ENCODE measurements at places on chromosomes 6 and 20. TPM values are rescaled to one million over a fixed set of nuclear protein-coding genes. Genes with fewer than 3 reads are reported as not detected.

DNA sequence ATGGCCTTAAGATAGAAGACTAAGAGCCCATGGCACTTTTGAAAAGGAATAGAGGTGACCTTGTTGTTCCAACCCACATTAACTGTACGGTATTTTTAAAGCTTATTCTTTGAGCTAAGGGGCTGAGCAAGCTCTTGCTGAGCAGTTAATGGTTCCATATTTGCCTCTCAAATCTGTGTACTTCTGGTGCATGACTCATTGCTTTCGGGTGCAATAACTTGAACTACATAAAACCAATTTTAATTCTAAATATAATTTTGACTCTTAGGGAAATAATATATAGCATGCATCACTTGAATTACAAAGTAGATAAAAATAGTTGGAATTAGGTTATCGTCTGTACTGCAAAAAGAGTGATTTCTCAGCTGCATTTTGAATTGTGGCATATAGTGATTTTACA lies 348.1 kb upstream of the CITED2 start:
- DNase-seq = no peak

DUSP15 gene
- total RNA-seq = 0.42 TPM

GRCh38 chr6:116783852-116784251 lies 18.3 kb upstream of the FAM162B start:
- no peak for DNase-seq

SIRPD gene
- not detected for total RNA-seq

NR2E1 gene
- not detected for total RNA-seq

GRCh38 chr6:79571030-79571367 lies 33.8 kb upstream of the LCA5 start:
- no peak for DNase-seq

PPP1R3G gene
- 0.33 TPM for total RNA-seq

DNA sequence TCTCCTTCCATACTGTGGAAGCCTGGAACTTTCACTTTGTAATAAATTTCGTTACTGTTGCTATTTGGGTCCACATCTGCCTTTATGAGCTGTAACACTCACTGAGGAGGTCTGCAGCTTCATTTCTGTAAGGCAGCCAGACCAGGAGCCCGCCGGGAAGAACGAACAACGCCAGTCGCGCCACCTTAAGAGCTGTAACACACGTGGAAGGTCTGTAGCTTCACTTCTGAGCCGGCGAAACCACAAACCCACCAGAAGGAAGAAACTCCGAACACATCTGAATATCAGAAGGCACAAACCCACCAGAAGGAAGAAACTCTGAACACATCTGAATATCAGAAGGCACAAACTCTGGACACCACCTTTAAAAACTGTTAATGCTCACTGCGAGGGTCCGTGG lies 589.9 kb upstream of the SLC35B3 start:
- DNase-seq = no peak

- no peak for DNase-seq
Observed at GRCh38 chr20:16446991-16447390, 126.3 kb downstream of the KIF16B start.

DNA sequence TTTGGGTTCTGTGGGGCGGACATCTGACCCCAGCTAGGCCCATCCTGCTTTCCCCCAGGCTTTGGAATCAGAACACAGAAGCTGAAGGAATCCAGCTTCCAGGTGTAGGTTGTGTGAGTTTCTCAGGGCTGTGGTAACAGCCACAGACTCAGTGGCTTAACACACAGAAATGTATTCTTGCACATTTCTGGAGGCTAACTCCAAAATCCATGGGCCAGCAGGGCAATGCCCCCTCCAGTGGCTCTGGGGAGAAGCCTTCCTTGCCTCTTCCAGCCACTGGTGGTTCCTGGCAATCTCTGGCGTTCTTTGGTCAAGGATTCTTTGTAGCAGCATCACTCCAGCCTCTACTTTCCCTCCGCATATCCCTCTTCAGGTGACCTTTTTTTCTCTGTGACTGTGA lies 1.3 kb upstream of the EMILIN3 start:
- no peak for DNase-seq

DNA sequence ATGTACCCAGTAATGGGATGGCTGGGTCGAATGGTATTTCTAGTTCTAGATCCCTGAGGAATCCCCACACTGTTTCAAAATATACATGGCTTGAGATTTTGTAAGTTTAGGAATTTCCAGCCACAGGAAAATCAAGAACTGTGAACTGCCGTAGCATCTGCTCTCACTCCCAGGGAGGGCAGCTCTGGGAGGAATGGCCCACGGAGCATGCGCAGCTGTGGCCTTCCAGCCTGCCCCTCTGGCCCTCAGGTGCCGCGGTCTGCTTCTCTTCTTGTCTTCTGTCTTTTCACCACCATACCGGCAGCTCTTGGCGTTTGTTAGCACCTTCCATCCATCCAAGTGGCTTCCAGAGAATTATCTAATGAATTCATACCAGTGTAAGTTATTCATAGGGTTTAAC lies 19.9 kb upstream of the EXOC2 start:
- no peak for DNase-seq

GRCh38 chr6:28996844-28997510 lies 8.1 kb downstream of the ZNF311 start:
- DNase-seq = no peak

C20orf141 gene
- total RNA-seq = not detected

DNA sequence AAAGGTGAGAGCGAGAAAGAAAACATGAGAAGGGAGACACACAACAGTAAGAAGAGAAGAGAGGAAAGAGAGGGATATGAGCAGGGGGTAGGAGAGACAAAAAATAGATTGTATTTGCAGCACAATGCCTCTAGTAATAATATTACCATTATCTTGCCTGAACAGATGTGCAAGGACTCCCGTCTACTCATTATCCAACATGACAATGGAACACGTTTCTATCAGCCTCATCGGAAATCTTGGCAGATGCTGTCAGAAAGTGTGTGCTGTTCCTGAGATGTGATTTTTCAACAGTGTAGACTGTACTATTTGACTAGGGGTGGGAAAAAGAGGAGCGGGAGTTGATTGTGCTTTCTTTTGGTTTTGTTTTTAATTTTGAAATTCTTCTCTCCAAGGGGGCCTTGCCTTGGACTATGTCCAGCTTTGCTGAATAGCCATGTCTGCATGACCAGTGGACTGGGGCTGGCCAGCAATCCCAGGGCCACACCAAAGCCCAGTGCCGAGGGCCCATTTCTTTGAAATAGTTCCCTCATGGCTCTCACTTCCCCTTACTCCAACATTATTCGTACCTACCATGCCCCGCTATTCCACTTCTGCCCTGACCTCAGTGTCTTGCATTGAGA lies 11.3 kb upstream of the TRAM2 start:
- no peak for DNase-seq

XKR7 gene
- 0.05 TPM for total RNA-seq

- no peak for DNase-seq
Observed at GRCh38 chr6:139778106-139778505, 403.7 kb upstream of the CITED2 start.

DNA sequence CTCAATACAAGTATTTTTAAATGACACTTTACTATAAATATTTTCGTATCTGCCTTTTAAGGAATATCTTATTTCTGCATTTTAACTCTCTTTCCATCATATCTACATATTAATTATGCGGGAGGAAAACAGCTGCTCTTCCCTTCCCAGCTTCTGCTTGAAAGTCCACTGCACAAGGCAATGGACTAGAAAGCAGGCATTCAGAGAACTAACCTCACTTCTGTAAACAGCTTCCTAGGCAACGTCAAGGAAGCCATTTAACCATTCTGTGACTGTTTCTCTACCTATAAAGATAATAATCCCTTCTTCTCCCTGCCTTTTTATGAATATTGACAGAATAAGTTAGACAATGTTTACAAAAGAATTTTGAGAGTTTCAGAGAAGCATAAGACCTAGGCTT lies 319.4 kb downstream of the BTBD9 start:
- no peak for DNase-seq

BHLHE23 gene
- not detected for total RNA-seq

BMP7 gene
- total RNA-seq = not detected

DNA sequence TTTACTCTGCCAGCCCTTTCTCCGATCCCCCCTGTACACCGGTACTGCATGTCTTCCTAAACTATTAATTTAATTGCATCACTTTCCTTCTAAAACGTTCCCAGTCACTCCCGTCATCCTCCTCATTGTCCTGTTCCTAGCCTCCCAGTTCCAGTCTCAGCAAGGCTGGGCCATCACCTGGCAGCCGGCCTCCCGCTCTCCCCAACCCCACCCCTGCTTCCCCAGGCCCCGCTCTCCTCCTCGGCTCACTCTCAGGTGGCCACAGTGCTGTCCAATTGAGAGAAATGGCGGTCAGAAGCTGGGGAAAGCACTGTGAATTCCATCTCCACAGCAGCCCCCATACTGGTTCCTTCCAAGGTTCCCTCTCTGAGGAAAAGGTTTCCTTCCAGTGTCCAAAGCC lies 8.9 kb downstream of the PDE10A start:
- DNase-seq = no peak

GRCh38 chr6:112253841-112254816 lies at the start of gene LAMA4:
TSS of gene LAMA4 (minus strand) at chr6:112254567. CDS start at chr6:112254150, 417 bp downstream.
- DNase-seq = peak; percentile 45

OR2H1 gene
- not detected for total RNA-seq

DNA sequence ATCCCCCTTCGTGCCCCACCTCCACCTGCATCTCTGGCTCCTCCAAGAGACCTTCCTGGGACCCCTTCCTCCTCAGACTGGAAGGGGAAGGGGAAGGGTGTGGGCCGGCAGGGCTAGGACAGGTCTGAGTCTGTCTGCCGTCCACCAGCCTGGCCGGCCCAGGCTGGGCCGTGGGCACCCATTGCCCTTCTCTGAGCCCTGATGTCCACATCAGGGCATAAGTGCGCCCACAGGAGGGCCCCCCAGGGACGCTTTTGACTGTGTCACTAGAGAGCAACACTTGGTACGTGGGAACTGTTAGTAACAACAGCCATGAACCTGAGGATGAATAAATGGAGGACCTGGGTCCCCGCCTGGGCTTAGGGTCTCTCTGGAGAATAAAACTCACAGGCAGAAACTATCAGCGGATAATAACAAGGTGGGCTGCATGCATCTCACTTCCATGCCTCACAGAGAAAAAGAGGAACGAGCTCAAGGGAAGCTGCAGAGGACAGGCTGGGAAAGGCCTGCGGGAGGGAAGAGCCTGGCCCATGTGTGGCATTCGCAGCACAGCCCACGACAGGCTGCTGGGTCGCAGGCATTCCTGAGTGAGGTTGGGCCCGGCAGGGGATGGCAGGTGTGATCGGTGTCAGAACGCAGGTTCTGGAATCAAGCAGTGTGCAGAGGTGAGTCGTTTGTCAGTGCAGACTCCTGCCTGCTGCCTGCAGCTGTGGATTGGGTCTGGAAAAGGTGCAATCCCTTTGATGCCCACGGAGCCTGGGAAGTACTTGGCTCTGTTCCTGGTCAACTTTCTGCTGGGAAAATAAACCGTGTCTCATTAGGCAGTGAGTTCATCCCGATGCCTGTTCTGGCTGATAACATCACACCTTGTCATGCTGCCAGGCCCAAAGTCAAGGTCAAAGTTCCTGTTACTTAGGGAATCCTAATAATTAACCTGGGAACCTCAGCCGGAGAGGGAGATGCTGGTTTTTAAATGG lies 60.9 kb downstream of the BCAS4 start:
- DNase-seq = peak; percentile 72

- DNase-seq = no peak
Observed at GRCh38 chr20:4159765-4160490, 144.6 kb upstream of the RNF24 start.

- peak; percentile 49 for DNase-seq
Observed at GRCh38 chr20:3786126-3786484, 435 bp downstream of the CENPB start.

GRCh38 chr20:31560094-31560745 lies 44.9 kb upstream of the ID1 start:
- DNase-seq = peak; percentile 83

HFE gene
- 12.7 TPM for total RNA-seq

DNA sequence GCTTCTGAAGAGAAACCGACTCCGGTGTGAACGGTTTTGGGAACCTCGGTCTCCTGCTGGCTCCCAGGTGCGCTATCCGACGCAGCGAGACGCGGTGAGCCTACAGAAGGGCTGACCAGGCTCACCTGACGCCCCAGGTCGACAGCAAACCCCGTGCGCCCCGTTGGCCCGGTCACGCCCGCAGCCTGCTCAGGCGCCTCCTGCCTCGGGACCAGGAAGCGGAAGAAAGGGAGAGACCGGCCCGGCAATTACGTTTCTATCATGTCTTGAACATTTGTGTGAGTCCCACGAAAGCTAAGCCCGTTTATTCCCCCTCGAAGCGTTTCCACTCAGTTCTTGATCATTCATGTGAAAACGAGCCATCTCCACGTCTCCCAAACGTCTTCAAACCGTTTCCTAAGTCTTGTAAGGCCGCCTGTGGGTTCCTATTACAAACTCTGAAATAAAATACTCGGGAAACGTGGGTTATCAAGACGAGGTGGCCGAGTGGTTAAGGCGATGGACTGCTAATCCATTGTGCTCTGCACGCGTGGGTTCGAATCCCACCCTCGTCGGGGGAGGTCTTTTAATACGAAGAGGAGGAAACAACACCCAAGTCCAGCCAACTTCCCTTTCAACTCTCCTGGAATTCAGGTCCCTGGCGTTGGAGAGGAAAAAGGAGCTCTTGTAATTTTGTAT lies 150.5 kb upstream of the PRSS16 start:
- DNase-seq = no peak

DNA sequence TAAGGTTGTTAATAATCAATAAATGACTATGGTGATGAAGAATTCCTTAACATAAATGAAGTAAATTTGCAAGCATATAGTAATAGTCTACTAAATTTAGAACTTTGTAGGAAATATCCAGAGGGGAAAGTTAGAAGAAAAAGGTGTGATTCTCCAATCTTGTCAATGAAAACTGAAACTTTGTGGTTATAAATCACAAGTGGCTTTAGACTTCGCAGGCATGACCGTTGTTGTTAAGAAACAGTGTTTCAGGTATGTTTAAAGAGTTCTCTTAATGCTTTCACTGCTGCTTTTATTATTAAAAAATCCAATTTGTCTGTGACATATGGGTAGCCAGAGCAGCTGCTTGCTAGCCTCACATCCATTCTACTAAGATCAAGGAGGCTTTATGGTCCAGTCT lies 475.6 kb upstream of the ADGRB3 start:
- DNase-seq = no peak

GRCh38 chr6:159184559-159184958 lies 15.4 kb downstream of the FNDC1 start:
- no peak for DNase-seq

GRCh38 chr6:51934098-51934497 lies 153.3 kb downstream of the PKHD1 start:
- DNase-seq = no peak
